ENCODE measurements at places on chromosomes 12 and 14.

DNA sequence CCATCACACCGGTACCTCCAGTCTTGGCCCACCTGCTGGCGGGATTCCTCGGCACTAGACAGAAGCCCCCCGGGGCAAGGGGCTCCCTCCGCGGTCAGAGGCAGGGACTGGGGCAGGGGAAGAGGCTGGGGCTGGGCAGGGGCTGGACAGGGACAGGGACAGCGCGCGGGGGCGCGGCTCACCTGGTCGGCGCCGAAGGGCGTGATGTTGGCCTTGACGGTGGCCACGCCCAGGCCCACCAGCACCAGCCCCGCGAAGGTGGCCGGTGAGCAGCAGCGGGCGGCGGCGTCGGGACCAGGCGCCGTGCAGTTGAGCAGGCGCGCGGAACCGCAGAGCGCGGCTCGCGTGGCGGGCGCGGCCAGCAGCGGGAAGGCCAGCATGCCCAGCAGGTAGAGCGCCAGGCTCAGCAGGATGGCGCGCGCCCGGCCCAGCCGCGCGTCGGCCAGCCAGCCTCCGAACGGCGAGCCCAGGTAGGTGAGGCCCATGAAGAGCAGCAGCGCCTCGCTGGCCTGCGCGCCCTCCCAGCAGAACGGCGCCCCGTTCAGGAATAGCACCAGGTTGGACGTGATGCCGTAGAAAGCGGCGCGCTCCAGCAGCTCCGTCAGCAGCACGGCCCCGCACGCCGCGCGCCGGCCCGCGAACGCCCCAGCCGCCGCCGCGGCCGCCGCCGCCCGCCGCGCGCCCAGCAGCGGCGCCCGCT is 392 bp downstream of the SLC15A4 start:
- no peak for DNase-seq

- no peak for DNase-seq
Measured at GRCh38 chr12:66751432-66752113, 72.7 kb upstream of the GRIP1 start.

GRCh38 chr12:108832730-108833354 is 24.5 kb downstream of the SSH1 start:
- peak; percentile 78 for DNase-seq

DNA sequence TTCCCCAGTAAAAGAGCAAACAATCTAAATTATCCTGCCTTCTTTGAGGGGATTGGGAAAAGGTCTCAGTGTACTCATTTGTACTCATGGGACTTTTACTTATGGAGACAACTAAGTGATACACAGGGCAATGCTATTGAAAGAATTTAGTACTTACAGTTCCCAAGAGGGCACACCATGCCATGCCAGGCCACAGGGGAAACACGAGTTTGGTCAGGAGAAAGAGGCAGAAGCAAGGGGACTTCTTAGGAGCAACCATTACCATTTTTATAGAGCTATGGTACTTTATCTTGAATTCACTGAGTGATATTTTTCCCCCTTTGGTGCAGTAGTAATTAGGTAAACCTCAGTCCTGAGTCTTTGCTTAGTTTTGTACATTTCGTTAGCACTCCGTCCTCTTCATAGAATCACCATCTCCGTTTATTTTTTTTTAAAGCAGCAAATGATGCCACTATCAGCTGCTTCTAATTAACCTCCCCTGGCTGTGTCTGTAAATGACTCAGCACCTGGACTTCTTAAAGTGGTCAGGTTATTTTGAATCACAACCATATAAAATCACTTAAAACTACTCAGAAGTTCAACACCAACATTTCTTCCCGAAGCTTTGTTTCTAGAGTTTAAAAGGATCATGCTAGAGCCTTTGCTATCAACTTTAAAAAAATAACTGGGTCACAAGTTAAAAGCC is 5.9 kb upstream of the WASHC3 start:
- DNase-seq: no peak

DNA sequence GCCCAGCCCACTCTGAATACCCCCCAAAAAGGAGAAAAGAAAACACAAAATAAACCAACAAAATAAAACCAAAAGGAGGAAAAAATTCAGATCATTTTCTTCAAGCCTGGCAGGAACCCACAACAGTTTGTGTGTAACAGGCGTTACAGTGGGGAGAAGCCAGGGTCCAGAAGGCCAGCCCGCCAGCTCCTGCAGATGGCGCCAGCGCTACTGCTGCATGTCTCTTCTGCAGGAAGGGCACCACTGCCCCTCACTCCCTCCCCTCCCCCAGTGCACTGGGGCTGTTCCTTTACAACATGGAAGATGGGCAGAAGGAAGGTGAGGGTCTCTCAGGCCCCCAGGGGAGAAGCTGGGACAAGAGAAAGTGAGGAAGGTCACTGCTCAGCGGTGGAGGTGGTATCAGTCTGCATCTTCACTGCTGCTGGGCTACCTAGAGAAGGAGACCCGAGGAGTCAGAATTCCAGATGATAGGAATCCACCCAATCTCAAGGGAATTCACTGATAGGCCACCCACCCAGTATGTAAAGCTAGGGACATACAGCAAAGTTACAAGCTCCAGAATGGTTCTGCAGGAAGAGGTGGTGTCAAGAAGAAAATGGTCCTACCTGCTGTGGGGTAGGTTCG is 2.3 kb upstream of the NOP2 start:
- DNase-seq: peak; percentile 85

DNA sequence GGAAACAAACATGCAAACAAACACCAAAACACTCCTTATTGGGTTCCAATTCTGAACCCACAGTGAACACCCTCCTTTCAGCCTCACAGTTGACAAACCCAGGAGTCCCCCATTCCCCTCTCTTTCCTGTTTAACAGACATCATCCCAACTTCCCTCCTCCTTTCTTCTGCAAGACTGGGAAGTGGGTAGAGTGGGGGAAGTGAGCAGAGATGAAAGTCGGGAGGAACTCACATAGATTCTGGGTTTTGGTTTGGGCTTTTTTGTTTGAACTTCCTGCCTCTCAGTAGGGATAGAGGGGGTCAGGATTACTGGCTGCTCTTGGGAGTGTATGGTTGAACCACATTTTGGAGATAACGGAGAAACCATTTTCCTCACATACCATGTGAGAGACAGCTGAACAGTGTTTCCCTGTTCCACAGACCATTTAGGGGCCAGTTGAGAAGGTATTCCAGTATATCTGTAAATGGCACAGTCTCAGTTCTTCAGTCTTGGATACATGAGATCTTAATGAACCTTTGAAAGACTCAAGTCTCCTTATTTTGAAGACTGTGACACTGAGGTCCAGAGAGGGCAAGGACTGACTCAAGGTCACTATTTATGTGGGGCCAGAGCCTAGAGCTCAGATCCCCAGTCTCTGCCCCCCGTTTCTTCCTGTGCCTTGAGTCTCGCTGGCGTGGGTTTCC is 3.9 kb upstream of the GPR84 start:
- no peak for DNase-seq

- DNase-seq: no peak
Measured at GRCh38 chr12:131635491-131636122, 75.3 kb upstream of the SFSWAP start.

DNA sequence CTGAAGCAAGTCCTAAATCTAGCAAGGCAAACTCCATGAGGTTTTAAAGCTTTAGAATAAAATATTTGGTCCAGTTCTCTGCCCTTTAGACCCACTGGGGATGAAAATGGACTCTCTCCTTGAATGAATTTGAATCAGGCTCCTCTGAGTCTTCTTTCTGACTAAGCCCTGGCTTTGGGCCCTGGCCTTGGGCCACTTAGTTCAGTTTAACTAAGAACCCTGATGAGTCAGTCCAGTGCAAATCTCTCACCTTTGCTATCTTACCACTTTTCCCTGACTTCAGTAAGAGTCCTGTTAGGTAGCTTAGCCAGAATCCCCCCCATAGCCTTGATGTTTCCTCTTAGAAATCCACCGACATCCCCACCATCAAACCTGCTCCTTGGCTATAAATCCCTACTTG is 427.5 kb downstream of the SNAPC1 start:
- DNase-seq: no peak

Data from posterior vena cava (tissue), 2 donors.